ENCODE measurements at places on chromosomes 11 and 22. TPM values are rescaled to one million over a fixed set of nuclear protein-coding genes. Genes with fewer than 3 reads are reported as not detected.

DNA sequence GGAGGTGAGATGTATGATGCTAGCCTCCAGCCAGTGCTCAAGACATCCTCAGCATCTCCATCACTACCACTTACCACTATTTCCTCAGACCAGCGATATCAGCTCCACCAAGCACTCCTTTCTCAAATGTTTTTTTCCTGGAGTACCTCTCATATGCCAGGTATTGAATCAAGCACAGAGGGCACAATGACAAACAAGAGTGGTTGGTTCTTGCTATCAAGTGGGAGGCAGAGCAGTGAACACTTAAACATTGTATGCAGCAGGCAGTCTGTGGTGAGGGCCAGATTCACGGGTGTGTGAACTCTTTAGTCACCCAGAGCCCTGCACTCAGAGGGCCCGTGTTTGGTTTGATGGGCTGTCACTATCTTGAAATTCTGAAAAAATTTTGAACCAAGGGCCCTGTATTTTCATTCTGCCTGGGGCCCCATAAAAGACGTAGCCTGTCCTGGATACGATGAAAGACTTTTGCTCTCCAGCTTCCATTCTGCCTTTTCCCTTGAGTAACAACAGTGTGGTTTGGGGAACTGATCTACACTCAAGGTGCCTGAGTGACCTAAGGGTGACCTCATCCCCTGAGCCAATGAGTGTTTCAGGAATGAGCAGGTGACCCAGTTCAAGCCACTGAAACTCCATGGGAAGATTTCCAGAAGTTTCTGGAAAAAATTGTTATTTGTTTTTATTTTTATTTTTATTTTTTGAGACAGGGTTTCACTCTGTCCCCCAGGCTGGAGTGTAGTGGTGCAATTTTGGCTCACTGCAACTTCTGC, 348.4 kb upstream of the NARS2 start:
- H3K4me3 ChIP-seq: no peak overlapping the region
- DNase-seq: no peak
- no peaks in the 10 kb centered on the region for H3K36me3 ChIP-seq
- H3K27ac ChIP-seq: no peak overlapping the region
- no peaks in the 10 kb centered on the region for H3K4me1 ChIP-seq

DNA sequence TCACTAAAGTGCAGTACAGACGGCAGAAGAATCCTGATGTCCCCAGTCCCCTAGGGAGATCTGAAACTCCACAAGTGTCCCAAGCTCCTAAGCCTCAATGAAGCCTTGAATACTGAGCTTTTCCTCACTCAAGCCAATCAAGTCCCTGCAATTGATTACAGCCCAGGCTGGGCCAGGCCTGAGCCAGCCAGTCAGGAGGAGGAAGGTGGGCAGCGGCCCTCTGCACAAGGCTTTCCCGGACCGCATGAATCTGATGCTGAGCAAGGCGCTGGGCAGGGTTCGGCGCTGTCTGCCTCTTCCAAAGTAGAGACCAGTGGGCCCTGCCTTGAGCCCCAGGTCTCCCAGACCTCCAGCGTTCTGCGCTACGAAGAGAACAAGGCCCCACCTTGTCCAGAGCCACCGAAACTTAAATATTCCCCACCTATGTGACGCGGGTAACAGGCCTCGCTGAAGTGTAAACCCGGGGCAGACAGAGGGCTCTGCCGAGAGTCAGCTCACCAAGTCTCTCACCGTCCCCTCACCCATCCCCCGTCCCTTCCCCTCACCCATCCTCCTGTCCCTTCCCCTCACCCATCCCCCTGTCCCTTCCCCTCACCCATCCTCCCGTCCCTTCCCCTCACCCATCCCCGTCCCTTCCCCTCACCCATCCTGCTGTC, 63.2 kb downstream of the SCUBE1 start:
- DNase-seq: no peak
- H3K27me3 ChIP-seq: no peaks in the 10 kb centered on the region
- no peak overlapping the region for H3K4me3 ChIP-seq
- no peaks in the 10 kb centered on the region for H3K4me1 ChIP-seq
- no peak overlapping the region for H3K27ac ChIP-seq

DNA sequence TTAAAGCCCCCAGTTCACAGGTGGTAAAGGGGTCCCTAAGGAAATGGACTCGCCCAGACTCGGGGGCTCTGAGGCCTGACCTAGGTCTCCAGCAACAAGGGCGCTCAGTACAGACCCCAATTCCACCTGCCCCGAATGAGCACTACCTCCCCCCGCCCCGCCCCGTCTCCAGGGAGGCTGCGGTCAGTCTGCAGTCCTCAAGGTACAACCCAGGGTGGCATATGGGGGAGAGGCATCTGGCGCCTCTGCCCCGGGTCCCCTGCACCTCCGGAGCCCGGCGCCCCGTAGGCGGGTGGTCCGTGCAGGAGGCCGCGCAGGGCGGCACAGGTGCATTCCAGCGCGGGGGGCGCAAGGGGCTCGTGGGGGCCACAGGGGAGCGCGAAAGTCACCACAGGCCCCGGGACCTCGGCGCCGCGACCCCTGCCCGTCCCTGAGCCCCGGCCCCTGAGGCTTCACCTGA, 361 bp downstream of the CTSD start:
- peaks cover 6% of the 10 kb centered on the region for H3K36me3 ChIP-seq
- no peaks in the 10 kb centered on the region for H3K27me3 ChIP-seq
- H3K4me3 ChIP-seq: peak overlapping the region; percentile 75
- peak overlapping the region; percentile 52 for H3K27ac ChIP-seq
- no peak for DNase-seq
- H3K4me1 ChIP-seq: peaks cover 27% of the 10 kb centered on the region

DNA sequence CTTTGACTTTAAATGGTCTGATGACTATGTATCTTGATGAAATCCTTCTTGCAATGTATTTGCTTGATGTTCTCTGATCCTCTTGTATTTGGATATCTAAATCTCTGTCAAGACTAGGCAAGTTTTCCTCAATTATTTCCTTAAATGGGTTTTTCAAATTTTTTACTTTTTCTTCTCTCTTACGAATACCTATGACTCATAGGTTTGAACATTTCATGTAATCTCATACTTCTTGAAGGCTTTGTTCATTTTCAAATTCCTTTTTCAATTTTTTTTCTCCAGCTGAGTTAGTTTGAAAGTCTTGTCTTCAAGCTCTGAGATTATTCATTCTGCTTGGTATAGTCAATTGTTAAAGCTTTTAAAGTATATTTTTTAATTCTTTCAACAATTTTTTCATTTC, 13.1 kb downstream of the OR10W1 start:
- H3K4me3 ChIP-seq: no peak overlapping the region
- no peaks in the 10 kb centered on the region for H3K36me3 ChIP-seq
- H3K27me3 ChIP-seq: no peaks in the 10 kb centered on the region

- DNase-seq: no peak
- no peaks in the 10 kb centered on the region for H3K27me3 ChIP-seq
- H3K27ac ChIP-seq: no peak overlapping the region
- H3K36me3 ChIP-seq: no peaks in the 10 kb centered on the region
- no peaks in the 10 kb centered on the region for H3K4me1 ChIP-seq
Measured at GRCh38 chr11:101848262-101848661, 66.5 kb upstream of the CEP126 start.

Gene OR52H1
- not detected for polyA plus RNA-seq

All from fibroblast of lung (primary cell).